Tibial artery (tissue), 4 donors: ENCODE measurements at places on chromosomes 5 and 9.
A peak's percentile ranks its signal among the peaks of the same experiment; 100 is the strongest.

DNA sequence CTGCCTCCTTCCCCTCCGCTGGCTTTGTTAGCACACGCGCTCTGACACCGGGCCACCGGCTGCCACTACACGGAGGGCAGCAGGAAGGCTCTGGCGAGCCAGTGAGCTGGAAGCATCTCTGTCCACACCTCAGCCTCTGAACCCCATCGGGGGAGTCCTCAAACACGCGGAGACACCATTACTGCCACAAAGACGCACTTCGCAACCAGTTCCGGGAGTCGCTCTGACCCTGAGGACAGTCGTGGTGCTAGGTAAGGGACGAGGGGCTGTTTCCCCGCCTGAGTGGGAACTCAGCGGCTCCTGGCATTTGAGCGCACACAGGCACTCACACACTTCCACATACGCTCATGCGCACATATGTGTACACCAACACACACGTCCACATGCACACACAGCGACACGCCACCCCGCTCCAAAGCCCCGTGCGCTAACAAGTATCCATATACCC lies 160.0 kb downstream of the C9orf152 start:
- H3K27ac ChIP-seq = peak overlapping the region; percentile 70
- no peaks in the 10 kb centered on the region for H3K27me3 ChIP-seq
- peaks cover 28% of the 10 kb centered on the region for H3K4me1 ChIP-seq

GRCh38 chr9:16768816-16769215 lies 101.7 kb downstream of the BNC2 start:
- no peaks in the 10 kb centered on the region for H3K36me3 ChIP-seq
- no peak overlapping the region for H3K27ac ChIP-seq
- DNase-seq = no peak
- H3K4me3 ChIP-seq = no peak overlapping the region

DNA sequence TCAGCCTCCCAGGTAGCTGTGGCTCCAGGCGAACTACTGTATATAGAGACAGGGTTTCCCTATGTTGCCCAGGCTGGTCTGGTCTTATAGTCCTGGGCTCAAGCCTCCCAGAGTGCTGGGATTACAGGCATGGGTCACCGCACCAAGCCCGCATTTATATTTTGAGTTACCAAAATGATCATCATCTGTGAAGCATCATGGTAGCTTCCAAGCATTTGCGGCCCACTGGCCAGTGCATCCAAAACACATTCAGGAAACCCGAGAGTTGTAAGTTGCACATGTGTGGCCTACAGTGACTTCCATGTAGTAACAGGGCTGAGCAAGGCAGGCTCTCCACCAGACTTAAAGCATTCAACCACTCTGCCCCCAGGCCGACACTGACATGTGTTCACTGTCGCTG lies 2.3 kb downstream of the BRD3OS start:
- H3K36me3 ChIP-seq = peaks cover 31% of the 10 kb centered on the region
- H3K27ac ChIP-seq = no peak overlapping the region
- DNase-seq = no peak
- H3K4me1 ChIP-seq = no peaks in the 10 kb centered on the region

DNA sequence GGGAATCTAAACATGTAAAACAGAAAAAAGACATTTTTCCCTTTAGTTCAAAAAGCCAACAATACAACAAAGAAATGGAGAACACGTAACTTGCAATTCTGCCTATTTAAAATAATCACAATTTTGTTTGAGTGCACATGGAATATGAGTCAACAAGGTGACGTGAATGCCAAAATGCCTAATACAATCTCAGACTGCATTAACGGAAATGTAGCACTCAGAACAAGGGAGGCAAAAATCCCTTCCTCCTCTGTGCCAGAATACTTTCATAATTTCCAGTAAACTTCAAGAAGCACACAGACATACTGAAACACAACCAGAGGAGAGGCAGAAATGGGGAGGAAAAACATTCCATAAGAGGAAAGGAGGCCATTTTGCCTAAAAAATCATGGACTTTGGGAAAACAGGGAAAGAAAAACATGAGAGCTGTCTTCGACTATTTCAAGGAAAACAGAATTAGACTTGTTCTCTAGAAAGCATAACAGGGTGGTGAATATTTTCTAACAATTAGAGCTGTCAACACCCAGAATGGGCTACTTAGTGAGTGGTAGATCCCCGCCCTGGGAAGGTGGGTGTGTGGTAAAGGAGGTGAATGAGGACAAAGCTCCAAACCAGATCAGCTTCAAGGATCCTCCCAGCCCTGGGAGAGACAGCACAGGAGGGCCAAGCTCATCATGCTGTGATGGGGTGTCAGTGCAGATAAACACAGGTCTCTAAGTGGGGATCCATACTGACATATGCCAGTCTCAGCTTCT lies 48.2 kb downstream of the ABCA1 start:
- H3K27me3 ChIP-seq = no peaks in the 10 kb centered on the region
- H3K4me3 ChIP-seq = no peak overlapping the region
- peak overlapping the region; percentile 13 for H3K27ac ChIP-seq
- no peak for DNase-seq

DNA sequence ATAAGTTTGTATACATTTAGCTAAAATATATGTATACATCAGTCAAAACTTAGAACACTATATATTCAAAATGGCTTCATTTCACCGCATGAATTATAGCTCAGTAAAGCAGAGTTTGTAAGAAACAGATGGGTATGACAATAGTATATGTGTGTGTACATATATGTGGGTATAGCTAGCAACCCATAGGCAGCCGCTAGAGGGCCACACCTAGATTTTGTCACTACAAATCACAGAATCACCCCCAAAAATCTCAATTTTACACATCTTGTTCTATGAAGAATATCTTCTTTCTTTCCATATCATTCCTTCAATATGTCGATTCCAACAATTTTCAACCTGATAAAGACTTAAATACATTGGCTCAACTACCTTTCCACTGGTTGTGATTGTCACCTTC lies 357.8 kb upstream of the CCNG1 start:
- no peak overlapping the region for H3K4me3 ChIP-seq
- no peak for DNase-seq
- no peak overlapping the region for H3K27ac ChIP-seq
- no peaks in the 10 kb centered on the region for H3K27me3 ChIP-seq

DNA sequence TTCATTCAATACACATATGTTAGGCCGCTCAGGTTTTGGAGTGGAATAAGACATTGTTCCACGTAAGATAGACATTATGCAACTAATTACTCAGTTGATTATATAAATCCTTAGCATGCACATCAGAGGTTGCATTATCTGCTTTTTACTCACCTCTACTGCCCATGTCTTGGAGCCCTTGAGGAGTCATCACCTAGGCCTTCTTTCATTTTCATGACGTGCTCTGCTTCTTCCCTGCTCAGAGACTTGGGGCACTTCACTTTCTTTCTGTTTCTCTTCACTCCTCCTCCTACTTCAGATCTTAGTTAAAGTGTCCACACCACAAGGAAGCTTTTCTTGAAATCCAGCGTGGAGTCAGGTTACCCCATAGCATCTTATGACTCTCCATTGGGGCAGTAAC lies 241.1 kb downstream of the TLR4 start:
- no peaks in the 10 kb centered on the region for H3K27me3 ChIP-seq
- no peaks in the 10 kb centered on the region for H3K36me3 ChIP-seq
- H3K4me3 ChIP-seq = no peak overlapping the region
- H3K4me1 ChIP-seq = no peaks in the 10 kb centered on the region
- H3K27ac ChIP-seq = no peak overlapping the region

DNA sequence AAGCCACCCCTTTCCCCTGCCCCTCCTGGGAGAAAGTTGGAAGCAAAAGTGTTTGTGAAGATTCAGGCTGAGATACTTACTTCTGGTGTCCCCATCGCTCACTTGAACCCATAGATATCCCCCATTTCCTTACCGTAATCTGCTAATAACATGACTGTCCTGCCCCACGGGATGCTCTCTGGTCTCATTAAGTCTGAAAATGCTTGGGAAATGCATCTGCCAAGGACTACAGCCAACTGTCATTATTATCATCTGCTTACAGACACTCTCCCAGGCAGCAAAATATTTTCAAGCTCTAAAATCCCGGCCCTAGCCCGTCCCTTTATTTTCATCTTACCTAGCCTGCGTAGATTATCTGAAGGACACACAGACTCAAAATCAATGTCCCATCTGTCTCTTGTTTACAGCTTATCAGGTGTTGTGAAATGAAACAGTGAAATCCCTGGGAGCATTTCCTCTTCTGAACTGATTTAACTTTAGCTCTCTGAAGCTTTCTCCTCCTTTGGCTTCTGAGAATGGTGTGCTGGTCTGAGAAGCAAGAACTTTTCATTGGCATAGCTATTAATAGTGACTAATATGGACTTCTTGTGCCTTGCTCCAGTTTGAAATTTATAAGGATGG lies 126.9 kb upstream of the OSMR start:
- H3K27me3 ChIP-seq = no peaks in the 10 kb centered on the region
- no peak for DNase-seq
- peak overlapping the region; percentile 4 for H3K27ac ChIP-seq
- H3K4me3 ChIP-seq = no peak overlapping the region
- no peaks in the 10 kb centered on the region for H3K36me3 ChIP-seq
- H3K4me1 ChIP-seq = no peaks in the 10 kb centered on the region

DNA sequence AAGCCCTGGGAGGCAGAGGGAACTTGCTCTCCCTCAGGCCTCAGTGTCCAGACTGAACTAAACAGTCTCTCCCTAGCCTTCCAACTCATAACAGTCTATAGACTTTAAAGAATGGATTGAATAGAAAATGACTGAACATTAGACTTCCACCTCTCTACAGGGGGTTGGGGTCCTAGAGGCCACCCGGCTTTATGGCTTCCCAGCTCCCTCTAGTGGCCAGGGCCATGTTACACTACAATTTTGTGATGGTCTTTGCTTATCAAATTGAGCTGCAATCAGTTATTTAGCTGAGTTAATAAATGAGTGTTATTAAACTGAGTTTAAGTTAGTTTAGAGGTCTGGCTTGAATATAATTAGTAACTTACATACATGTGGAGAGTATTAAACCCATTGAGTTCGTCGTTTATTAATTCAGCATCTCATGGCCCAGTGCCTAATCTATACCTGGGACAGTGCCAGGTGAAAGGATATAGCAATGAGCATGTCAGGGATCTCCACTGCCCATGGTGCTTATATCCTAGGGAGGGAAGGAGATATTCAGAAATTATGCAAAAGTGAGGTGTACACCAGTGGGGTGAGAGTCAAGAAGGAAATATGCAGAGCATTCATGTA lies 105.2 kb downstream of the SH3TC2 start:
- no peak for DNase-seq
- no peaks in the 10 kb centered on the region for H3K36me3 ChIP-seq
- H3K27me3 ChIP-seq = no peaks in the 10 kb centered on the region
- H3K4me1 ChIP-seq = no peaks in the 10 kb centered on the region
- H3K27ac ChIP-seq = no peak overlapping the region

- DNase-seq = no peak
Measured at GRCh38 chr9:111037356-111037707, 938 bp downstream of the LPAR1 start.

DNA sequence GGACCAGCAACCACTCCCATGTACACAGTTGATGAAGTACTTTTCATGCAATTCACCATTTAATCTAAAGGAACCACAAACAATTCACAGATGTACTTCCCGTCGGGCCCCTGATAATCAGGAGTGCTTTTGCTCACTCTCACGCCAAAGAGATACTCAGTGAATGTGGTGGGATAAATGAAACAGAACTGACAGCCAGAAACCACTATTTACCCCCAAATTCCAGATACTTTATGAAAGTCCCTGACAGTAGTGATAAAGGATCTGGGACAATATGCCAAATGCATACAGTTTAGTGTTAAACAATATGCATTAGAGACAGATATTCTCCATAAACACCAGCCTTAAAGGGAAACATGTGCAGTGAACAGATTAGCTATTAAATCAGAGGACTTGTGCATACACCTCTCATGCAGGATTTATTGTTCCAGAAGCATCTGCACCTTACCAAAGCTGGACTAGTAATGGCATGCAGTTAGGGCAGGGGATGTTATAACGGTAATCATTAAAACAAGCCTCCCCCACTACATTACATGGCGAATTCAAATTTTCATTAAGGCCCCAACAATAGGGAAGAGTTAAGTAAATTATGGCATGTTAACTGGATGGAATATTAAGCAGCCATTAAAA lies 74.0 kb upstream of the SLC25A51 start:
- no peak overlapping the region for H3K27ac ChIP-seq
- H3K36me3 ChIP-seq = peaks cover 18% of the 10 kb centered on the region
- H3K4me1 ChIP-seq = no peaks in the 10 kb centered on the region
- DNase-seq = no peak

DNA sequence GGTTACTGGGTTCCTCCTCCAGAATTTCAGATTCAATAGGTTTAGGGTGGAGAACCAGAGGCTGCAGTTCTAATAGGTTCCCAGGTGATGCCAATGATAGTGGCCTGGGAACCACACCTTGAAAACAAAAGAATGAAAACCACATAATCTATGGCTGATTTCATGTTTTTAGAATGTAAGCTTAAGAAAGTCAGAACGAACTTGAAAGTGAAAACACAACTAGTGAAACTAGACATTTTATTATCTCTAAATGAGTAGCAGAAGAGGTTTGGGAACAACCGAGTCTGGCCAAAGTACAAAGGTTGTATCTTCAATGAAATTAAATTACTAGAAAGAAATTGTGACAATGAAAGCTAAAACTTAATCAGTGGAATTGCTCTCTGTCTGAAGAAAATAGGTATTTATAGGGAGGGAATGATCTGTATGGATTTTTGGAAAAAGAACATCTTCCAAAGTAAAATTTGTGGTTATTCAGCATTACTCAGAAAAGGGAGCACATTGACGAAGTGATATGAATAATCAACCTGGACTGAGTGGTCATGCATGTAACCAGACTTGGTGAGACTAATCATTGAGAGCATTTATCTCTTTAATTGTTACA lies 24.9 kb upstream of the CEP120 start:
- no peak for DNase-seq
- H3K4me3 ChIP-seq = no peak overlapping the region
- H3K4me1 ChIP-seq = no peaks in the 10 kb centered on the region
- H3K36me3 ChIP-seq = no peaks in the 10 kb centered on the region

DNA sequence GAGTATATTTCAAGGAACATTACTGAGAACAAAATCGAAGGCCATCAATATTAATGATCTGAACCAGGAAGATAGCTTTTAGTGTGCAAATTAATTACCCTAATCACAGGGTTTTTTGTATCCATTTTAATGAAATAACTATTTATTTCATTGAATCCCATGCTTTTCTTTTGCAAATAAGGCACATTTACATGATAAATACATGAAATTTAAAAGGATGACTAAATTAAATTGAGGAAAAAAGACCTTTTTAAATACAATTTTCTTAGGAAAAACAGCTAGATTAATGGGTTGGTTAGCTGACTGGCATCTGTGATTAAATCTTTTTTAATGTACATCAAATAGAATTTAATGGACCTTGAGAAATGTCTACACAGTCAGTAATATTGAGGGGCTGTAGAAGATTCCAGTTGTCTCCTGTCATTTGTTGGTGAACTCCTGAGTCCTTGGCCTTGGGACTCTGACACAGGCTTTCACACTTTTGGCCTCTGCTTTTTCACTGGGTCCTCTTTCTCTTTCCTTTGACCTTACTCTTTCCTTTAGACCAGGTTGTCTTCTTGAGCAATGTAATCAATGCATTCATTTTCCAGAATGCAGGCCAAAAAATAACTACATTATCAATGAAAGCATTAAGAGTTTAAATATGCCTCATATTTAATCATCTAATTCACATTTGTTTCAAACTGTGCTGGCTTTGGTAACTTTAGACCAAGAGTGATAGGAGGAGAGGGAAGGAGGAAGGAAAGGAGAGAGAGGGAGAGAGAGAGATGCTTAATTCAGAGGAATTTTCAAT lies 511.5 kb downstream of the ZNF608 start:
- H3K36me3 ChIP-seq = no peaks in the 10 kb centered on the region
- DNase-seq = no peak
- H3K4me1 ChIP-seq = no peaks in the 10 kb centered on the region

- no peak for DNase-seq
- H3K4me3 ChIP-seq = no peak overlapping the region
- peaks cover 21% of the 10 kb centered on the region for H3K4me1 ChIP-seq
- H3K27ac ChIP-seq = no peak overlapping the region
Measured at GRCh38 chr5:82274343-82275211, 3.6 kb downstream of the RPS23 start.
